ENCODE measurements at places on chromosomes 13 and 19.

DNA sequence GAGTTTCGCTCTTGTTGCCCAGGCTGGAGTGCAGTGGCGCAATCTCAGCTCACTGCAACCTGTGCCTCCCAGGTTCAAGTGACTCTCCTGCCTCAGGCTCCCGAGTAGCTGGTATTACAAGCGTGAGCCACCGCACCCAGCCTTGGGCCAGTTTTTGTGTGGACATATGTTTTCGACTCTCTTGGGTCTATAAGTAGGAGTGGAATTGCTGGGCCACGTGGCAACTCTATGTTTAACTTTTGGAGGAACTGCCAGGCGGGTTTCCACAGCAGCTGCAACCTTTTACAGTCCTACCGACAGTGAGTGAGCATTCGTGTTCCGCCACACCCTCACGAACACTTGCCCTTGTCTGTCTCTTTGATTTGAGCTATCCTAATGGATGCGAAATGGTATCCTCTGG lies 44.9 kb downstream of the BICRA start:
- no peak for DNase-seq

- peak; percentile 31 for DNase-seq
Observed at GRCh38 chr13:79451500-79451962, 29.4 kb upstream of the NDFIP2 start.

- DNase-seq: no peak
Observed at GRCh38 chr13:32733690-32734089, 147.4 kb downstream of the PDS5B start.

DNA sequence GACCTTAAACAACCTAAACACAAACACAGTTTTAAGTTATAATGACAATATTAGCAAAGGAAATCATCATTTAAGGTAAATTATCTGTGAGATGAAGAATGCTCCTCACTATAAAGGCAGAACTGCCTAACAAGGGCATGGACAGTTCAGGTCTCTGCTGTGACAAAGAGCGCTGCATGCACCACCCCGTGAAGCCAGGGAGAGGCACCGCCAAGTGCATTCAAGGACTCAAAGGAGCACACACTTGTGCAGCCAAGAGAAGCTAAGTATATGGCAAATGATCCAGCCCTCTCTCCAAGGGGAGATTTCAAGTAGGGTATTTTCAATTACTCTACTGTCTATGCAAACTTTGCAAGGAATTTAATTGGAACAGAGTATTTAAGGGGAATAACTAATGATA lies 126.0 kb downstream of the RAP2A start:
- no peak for DNase-seq

DNA sequence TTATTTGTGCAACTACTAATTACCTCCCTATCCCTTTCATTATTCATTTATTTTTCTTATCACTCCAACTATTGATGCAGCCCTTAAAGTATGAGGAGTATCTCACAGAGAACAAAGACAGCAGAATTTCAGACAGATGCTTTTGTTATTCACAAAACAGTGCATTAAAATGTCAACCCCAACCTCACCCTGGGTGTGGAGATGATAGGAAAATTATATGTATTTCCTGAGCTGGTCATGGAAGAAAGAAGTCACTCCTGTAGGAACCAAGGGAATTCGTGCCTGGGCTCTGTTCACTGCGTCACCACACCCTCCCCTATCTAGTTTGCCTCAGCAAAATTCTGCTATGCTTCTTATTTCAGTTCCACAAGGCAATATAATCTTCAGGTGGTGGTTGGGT lies 315.5 kb downstream of the OXGR1 start:
- DNase-seq: no peak

DNA sequence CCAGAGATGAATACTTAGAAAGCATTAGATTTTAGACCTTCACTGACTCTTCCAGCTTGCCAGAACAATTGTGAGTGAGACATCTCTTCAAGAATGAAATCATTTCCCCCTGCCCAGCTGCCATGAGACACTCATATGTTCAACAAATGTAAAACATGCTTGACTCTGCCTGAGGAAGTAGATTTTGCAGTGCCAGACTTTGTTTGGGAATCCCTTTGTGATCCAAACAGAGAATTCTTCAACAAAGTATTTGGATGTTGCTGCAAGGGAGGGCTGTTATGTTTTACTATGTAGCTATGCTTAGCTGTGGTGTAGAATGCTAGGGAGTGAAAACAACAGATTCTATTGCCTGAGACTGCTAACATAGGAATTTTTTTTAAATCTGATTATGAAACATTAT lies 416.4 kb downstream of the DCT start:
- no peak for DNase-seq

DNA sequence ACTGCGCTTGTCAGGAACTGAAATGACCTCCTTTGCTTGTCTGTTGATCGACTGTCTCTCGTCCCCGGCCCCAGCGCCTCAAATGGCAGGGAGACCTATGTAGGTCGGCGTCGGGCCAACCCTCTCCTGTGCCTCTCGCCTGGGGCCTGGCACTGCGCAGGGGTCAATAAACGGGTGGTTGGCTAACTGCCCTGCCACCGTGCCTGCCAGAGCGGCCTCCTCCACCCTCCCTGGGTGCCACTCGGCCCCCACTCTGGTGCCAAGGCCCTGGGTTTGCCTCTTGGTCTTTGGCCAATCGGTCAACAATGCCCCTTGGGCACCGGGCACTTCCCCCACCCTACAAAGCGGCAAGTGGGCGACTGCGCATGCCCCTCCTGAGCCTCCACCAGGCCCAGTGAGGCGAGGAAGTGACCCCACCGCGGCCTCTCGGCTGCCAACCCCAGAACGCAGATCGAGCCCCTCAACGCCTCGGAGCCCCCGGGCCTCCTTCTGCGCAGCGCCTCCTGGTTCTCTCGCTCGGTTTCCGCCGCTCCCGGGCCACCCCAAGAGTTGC lies 1.1 kb downstream of the KEAP1 start:
- peak; percentile 67 for DNase-seq

- DNase-seq: no peak
Observed at GRCh38 chr13:37878496-37878895, 8.9 kb upstream of the TRPC4 start.

DNA sequence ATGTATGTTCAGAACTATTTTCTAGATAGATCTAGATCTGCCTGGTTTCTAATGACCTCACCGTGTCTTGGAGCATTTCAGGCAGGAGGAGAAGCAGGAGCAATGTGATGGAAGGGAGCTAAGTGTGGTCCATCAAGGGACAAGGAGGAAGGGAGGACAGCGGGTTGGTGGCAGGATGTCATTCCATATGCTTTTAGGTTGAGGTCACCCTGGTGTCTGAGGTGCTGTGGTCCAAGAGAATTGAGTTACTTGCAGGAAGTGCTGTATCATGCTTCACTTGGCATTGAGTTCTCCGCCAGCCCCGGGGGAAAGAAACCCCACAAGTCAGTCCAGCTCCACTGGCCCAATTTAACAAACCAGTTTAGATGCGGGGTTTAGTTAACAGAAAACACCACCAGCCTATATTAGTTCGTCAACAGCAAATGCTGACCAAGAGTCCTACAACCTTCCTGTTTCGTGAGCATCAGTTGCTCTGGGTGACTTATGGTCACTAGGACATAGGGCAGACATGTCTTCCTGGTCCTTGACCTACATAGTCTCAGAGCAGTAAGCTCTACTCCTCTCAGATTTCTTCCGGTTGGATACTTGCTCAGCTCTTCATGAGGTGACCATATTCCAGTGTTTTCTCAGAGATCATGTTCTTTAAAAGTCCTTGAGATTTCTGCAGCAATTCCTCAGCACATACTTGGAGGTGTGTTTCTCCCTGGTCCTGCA lies 79.4 kb downstream of the MBNL2 start:
- DNase-seq: no peak

GRCh38 chr19:23957660-23958281 lies 43.1 kb downstream of the ZNF726 start:
- no peak for DNase-seq

- DNase-seq: no peak
Observed at GRCh38 chr19:8831373-8831772, 731 bp downstream of the ZNF558 start.

- no peak for DNase-seq
Observed at GRCh38 chr13:113142876-113143275, 15.6 kb upstream of the PROZ start.

- peak; percentile 98 for DNase-seq
Observed at GRCh38 chr19:1074544-1075283, 7.7 kb downstream of the ARHGAP45 start.

DNA sequence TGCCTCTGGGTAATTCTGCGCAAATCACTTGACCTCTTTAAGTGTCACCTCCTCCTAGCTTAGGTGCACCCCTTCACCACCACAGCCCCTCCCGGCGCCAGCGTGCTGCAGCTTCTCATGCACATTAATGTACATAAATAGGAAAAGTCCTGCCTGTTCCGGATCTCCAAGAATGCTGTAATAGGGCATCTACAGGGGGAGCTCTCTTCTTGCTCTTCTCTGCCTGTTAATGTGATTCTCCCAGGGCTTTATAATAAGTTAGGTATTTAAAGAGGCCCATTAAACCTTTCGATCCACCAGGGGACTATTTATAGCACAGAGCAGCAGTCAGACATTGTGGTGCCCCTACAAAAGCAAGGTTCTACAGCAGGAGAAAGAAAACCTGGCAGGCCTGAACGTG lies 35.3 kb downstream of the SOX1 start:
- DNase-seq: no peak

DNA sequence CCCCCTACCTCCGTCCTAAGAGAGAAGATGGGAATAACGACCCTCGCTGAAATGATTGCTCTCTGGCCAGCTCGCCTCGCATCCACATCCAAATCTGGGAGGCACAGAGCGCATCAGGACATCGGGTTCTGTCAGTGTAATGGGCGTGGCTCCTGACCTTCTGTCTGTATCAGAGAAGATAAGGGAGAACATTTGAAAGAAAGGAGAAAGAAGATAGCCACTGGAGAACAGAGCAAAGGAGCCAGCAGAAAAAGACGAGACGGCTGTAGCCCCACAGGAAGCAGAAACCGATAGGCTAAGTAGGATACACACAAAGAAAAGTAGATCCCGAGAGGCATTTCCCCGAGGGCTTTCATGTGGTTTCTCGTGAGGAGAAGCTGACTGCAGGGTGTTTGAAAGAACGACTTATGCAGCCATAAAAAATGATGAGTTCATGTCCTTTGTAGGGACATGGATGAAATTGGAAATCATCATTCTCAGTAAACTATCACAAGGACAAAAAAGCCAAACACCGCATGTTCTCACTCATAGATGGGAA lies 14.0 kb upstream of the GJB2 start:
- DNase-seq: no peak

DNA sequence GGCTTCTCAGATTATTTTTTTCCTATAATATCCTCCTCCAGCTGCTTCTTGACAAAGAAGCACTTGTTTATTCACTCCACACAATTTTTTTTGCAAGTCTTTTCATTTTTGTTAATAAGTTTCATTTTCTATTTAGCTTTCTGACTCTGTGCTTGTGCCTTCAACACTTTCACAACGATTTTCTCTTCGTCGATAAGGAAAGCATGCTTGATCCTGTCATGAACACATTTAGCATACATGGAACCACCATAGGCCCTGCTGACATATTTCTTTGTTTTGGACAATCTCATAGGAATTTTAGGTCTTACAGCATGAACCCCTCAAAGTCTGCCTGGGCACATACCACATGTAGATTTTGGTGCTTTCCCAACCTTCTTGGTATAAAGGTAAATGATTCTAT lies 346.0 kb downstream of the KCNRG start:
- DNase-seq: no peak

GRCh38 chr13:51271528-51272085 lies 49.4 kb downstream of the FAM124A start:
- DNase-seq: no peak

GRCh38 chr19:18340990-18341868 lies 831 bp downstream of the PGPEP1 start:
- peak; percentile 80 for DNase-seq

GRCh38 chr13:26656919-26657318 lies 99.4 kb downstream of the WASF3 start:
- DNase-seq: no peak

GRCh38 chr13:78334059-78334458 lies 269.3 kb downstream of the POU4F1 start:
- no peak for DNase-seq

DNA sequence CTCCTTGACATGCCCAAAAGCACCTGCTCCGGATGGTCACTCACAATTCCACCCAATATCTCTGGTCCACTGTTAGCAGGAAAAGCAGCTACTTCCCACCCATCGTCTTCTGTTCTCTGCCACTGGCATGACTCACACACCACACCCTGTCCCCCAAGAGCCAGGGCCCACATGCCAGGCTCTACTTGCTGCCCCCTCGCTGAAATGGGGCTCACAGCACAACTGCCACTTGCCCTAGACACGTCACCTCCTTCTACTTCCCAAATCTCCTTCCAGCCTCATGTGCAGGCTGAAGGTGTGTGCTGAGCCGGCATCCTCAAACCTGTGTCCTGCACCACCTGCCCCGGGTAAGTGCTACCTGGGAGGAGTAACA lies 65.0 kb downstream of the TBC1D4 start:
- no peak for DNase-seq

DNA sequence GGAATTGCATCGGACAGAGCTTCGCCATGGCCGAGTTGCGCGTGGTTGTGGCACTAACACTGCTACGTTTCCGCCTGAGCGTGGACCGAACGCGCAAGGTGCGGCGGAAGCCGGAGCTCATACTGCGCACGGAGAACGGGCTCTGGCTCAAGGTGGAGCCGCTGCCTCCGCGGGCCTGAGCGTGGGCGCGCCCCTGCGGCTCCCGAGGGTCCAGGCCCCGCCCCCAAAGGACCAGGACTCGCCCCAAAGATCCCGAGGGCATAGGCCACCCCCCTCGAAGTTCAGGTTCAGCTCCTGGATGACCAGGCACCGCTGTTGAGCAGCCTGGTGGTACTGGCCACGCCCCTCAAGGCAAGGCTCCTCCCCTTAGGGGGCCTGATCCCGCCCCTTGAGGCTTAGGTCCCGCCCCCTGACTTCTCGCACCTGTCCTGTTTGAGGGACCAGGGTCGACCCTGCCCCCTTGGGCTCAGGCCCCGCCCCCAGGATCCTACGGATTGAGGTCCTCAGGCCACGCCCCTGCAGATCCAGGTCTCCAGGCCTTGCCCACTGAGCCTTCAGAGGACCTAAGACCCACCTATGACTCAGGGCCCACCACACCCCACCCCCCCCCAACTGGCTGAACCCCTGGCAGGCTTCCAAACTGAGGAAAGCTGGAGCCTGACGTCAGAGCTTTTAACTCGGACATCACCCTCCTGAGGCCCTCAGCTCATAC lies 43.1 kb downstream of the CYP4F22 start:
- DNase-seq: peak; percentile 47

GRCh38 chr13:35953537-35954206 lies 177.5 kb downstream of the DCLK1 start:
- no peak for DNase-seq
